ENCODE measurements at places on chromosomes 1 and 21.

DNA sequence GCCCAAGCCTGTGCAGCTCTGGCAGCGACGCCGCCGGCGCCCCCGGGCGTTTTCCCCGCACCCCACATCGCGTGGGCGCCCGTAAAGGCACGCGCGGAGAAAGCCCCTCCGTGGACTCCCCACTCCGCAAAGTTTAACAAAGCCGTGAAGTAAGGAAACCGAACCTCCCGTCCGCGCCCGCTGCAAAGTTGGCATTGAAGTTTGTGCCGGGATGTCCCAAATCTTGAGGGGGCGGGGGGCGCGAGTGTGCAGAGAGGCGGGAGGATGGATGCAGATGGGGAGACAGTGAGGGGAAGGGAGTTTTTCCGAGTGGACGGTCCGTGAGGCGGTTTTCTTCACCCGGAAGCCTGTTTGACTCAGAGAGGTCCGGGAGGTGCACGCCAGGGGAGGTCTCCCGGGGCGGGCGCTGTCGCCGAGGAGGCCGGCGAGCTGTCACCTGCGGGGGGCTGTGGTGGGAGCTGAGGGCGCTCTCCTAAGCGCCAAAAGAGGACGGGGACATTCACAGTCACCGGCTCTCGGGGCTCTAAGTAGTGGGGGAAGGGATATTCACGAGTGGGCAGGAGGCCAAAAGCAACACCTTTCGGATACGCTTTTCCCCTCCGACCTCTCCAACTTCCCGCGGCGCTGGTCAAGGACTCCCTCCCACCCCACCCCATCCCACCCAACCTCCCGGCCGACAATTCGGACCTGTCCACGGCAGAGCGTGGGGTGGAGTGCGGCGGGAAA, 1.3 kb downstream of the WLS start:
- no peak for DNase-seq

GRCh38 chr21:38486221-38486620, 12.1 kb downstream of the ERG start:
- no peak for DNase-seq

- no peak for DNase-seq
Observed at GRCh38 chr1:189970331-189971230, 507.1 kb downstream of the BRINP3 start.

DNA sequence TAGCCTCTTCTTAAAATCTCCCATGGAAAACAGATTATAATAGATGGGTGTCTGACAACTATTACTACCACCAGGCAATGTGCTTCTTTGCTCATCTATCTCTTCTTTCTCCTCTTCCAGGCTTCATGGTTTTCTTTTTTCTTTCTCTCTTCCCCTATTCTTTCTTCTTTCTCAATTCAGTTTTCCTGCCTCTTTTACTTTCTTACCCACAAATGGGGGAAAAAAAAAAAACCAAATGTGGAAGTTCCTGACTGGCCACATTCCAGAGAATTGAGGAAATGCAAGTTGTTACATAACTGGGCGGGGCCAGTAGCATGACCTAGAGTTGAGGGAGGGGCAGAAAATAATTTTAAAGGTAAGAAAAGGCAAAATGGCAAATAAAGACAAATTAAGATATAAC, 10.9 kb upstream of the SMG7 start:
- no peak for DNase-seq

- no peak for DNase-seq
Observed at GRCh38 chr21:43808832-43809251, 19.5 kb downstream of the RRP1 start.

DNA sequence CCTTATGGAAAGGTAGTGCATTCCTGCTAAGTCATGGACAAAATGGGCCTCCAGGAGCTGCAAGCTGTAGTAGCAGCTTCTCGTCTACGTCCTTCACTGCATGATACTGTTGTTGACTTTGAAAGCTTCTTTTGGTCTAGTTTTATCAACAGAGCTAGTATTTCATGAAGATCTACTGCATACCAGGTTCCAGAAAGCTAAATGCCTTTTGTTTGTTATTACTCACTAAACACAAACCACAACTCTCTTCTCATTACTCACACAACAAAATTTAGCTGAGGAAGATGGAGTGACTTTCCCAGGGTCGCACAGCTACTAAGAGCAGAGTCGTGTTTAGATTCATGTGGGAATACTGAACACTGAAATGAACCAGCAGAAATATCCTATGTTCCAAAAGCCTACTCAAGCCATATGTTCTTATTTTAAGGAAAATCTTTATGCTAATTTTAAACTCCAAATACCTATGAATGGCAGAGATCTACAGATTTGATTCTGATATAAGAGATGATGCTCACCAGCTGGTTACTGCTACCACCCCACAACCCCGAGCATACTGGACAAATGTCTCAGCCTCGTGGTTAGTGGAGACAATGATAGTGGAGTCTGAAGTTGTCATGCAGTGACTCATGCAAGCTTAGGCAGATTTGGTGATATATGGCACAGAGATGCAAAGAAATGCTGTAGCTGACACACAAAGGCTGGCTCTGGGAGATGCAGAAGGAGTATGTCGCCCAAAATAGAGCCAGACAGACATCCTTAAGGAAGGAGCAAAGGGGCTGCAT, 20.6 kb downstream of the PGBD2 start:
- no peak for DNase-seq

DNA sequence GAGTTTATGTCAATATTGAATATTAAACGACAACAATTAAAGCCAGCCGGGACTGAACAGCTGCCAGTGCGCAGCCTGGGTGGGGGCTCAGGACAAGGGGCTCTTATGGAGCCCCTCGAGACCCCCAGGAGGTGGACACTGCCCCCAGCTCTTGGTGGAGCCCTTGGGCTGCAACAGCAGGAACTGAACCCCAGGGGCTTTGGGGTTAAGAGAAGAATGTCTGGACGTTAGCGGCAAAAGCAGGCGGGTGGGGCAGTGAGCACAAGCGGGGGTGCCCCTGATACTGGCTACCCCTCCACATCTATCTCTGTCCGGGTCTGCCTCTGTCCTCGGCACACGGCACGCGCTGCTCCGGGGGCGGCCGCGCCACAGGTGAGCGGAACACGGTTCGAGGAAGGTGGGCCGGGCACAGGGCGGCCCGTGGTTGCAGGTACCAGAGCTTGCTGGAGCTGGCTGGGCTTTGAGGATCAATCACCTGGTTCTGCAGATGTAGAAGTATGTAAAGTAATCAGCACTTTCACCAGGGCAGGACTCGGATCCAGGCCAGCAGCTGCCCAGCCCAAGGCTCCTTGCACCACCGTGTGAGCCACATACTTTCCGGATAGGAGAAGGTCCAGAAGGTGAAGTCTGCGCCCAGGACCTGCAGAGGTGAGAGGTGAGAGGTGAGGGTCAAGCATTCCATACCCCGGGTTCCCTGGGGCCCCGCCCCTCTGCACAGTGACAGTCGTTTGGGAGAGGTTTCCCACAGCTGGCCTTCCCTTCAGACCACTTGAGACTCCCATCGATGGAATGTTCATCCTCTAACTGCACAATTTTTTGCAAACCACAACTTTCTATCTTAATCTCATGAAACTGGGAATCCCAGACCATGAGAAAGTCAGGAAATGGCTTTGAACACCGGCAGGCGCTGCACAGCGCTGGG, 12.4 kb upstream of the POFUT2 start:
- no peak for DNase-seq

- DNase-seq: no peak
Observed at GRCh38 chr1:112445596-112445995, 49.6 kb downstream of the CTTNBP2NL start.

GRCh38 chr1:91940496-91940895, 8.7 kb upstream of the BRDT start:
- DNase-seq: no peak

DNA sequence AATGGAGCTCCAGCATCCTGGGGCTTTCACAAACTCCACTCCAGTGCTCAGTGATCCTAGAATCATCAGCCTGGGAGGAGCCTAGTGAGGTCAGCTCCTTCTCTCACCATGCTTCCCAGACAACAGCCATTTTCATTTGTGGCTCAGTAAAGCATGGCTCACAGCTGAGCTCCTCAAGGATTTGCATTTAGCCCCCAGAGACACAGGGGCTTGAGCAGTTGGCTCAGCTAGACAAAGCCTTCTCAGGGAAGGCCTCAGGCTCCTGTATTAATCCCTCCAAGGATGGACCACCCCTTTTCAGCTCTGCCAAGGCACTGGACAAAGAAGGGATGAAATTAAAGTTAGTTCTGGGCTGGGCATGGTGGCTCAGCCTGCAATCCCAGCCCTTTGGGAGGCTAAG, 39.5 kb downstream of the ERI3 start:
- no peak for DNase-seq

DNA sequence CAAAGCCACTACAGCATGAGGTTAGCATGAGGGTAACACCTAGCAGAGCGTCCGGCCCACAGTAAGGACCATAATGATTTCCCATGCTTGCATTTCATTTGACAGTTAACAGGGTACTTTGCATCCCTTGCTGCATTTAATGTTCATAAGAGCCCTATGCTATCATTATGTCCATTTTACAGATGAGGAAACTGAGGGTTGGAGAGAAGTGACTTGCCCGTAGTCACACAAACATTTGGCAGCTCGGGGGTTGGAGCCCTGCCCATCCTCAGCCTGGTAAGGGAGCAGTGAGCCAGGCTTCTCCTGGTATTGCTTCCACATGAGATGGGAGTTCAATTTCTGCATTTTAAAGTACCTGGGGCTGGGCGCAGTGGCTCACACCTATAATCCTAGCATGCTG, 16.5 kb upstream of the EPHB2 start:
- no peak for DNase-seq

GRCh38 chr1:47580451-47580995, 142.7 kb downstream of the FOXD2 start:
- DNase-seq: no peak

GRCh38 chr1:36525166-36525565, 42.5 kb upstream of the CSF3R start:
- DNase-seq: no peak

DNA sequence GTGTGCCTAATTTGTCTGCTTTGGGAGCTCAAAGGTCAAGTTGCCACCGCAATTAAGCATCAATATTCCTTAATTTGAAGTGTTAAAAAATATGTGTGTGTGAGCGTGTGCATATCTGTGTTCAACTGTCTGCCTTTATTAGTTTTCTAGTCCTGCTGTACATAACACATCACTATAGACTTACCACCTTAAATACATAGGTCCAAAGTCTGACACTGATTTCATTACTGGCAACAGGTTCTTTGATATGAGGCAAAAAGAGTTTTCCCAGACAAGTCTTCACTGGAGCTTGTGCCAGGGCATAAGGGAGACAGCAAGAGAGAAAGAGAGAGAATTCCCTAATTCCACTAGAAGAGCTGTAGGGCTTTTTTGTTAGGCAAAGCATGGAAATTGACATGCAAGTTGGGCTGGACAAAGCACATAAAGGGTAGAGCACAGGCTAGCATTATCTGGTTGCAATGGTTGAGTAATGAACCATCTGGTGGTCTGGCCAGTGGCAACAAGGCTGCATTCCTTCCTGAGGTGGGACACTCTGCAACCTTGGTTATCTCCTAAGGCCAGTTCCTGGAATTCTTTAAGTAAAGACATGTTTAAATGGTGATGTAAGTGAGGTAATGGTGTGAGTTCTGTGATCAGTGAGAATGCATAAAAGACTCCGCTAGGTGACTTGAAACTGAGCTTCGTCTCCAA, 457.2 kb upstream of the ADAMTS5 start:
- DNase-seq: no peak

GRCh38 chr1:225873281-225873850, 8.8 kb downstream of the TMEM63A start:
- DNase-seq: no peak

DNA sequence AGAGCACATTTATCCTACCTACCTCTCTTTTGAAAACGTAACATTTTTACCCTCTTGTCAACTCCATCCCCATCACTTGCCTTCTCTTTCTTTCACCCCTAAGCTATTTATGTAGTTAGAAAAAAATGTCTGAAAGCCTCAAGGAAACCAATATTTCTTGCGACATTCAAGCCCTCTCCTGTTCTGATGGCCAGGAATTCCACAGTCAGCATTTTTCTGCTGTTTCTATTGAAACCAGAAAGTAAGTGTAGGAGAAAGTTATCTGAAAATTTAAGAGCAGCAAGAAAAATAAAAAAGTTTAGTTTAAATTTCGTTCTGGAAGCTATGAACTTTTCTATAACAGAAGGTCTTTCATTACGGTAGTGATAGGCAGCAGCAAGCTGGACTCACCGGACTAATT, 247.6 kb upstream of the PBX1 start:
- peak; percentile 70 for DNase-seq

DNA sequence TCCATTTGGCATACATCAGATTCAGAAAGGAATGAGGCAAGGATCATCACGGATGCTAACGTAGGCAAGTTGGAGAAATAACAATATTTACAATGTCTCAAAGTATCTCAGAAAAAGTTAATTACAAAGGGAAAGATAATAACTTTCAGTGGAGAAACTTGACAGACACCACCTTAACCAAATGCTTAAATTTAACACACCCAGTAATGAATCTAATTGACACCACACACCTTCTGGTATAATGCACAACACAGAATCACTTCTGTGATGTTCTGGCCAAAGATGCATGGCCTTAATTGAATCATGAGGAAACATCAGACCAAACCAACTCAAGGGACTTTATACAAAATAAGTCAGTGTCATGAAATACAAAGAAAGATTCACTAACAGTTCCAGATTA, 23.1 kb downstream of the USP48 start:
- DNase-seq: no peak

DNA sequence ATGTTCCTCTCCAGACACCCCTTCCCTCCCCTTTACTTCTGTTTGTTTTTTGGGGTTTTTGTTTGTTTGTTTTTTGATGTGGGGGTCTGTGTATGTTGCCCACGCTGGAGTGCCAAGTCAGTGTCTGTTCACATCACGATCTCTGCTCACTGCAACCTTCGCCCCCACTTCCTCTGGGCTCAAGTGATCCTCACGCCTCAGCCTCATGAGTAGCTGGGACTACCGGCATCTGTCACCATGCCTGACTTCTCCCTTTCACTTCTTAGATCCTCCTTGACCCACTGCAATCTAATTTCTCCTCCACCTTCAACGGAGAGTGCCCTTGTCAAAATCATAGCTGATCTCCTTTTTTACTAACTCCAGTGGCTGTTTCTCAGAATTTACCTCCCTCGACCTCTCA, 100.7 kb upstream of the KIF26B start:
- DNase-seq: no peak

DNA sequence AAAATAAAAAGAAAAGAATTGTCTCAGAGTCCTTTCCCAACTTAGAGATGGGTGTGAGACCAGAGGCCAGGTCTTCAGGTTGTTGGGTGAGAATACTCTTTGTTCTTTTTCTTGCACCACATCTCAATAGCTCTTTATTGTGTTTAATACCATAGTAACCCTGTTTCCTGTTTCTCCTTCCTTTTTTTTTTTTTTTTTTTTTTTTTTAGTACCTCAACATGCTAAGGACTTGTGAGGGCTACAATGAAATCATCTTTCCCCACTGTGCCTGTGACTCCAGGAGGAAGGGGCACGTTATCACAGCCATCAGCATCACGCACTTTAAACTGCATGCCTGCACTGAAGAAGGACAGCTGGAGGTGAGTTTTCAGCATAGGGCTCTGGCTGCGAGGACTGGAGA, 24.4 kb downstream of the CELF3 start:
- DNase-seq: no peak

DNA sequence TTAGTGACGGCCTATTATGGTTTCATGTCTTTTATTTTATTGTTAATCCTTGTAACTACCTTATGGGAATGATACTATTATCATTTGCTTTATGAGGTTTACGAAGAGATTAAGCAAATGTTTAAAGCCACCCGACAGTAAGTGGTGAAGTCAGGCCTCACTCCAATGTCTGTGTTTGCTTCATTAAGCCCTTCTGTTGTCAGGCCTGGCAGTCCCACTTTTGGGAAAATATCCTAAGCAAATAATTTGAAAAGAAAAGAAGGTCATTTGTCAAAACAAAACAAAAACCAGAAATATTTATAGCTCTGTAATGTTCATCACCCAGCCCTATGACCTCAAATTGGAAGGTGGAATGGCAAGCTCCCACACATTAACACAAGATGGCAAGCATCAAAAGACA, 40.7 kb upstream of the USP24 start:
- no peak for DNase-seq
